ENCODE measurements at places on chromosomes 2 and 18. TPM values are rescaled to one million over a fixed set of nuclear protein-coding genes. Genes with fewer than 3 reads are reported as not detected.

KIAA2012 gene
- not detected for total RNA-seq

RUFY4 gene
- total RNA-seq: not detected

NAB1 gene
- total RNA-seq: 19.7 TPM

NDUFS1 gene
- total RNA-seq: 503 TPM

PROC gene
- not detected for total RNA-seq

RGPD3 gene
- total RNA-seq: not detected
